ENCODE measurements at places on chromosomes 16 and 17. TPM values are rescaled to one million over a fixed set of nuclear protein-coding genes. Genes with fewer than 3 reads are reported as not detected.

Gene VPS9D1
- total RNA-seq = 3.3 TPM

Gene CTDNEP1
- 23.2 TPM for total RNA-seq

Gene HBA2
- not detected for total RNA-seq

Gene TEKT1
- 0.11 TPM for total RNA-seq

Gene LITAFD
- not detected for total RNA-seq

Gene HSD11B2
- not detected for total RNA-seq

Gene AATK
- total RNA-seq = 1.7 TPM

Gene MEOX1
- total RNA-seq = under 0.01 TPM

Gene ARHGAP44
- 0.43 TPM for total RNA-seq

Gene TPSG1
- not detected for total RNA-seq

Gene IRX3
- total RNA-seq = 2.0 TPM

Gene ATP2A1
- not detected for total RNA-seq

Gene CEP295NL
- 1.3 TPM for total RNA-seq

Data from dermis lymphatic vessel endothelial cell (primary cell).